ENCODE measurements at places on chromosomes 4 and X.

DNA sequence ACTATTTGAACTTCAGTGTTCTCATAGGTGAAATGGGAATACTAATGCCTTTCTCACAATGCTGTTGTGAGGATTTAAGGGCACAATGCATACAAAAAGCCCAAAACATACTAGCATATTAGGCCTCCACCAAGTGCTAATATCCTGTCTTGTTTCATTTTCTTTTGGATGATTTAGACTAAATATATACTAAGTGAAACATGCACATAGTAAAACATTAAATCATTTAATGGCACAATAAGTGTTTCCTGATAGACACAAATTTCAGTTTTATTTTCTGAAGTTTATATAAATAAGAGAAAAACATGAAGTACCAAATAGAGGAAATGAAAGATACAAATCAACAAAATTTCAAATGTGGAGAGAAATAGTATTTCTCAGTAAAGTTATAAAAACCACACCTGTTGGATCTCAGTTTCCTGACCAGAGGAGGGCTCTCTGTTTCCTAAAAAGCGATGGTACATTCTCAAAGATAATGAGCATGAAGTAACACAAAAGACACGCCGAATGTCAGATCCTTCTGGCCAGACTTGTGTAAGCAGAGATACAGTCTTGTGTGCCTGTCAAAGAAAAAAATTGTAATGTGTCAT, 25.1 kb downstream of the DDX60 start:
- DNase-seq = no peak

- DNase-seq = no peak
These were observed 3.2 kb downstream of the SCARB2 start for GRCh38 chr4:76210452-76210851.

DNA sequence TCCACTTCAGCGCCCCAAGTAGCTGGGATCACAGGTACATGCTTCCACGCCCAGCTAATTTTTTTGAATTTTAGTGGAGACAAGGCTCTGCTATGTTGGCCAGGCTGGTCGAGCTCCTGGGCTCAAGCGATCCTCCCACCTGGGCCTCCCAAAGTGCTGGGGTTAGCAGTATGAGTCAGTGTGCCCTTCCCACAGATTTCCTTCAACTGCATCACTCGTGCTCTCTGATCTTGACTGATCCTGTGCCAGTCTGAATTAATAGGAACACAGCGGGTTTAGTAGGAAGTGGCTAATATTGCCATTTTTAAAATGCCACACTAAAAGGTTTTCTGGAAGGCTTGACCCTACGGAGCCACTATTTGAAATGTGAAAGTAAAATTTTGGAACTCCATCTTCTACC, 4.3 kb upstream of the SHROOM2 start:
- DNase-seq = no peak

- peak; percentile 69 for DNase-seq
These were observed 47.9 kb upstream of the RGN start for GRCh38 chrX:47030339-47030738.

GRCh38 chrX:95662200-95662599, 1022.4 kb upstream of the DIAPH2 start:
- no peak for DNase-seq

- no peak for DNase-seq
These were observed 339.0 kb upstream of the BOD1L1 start for GRCh38 chr4:13966231-13967195.

DNA sequence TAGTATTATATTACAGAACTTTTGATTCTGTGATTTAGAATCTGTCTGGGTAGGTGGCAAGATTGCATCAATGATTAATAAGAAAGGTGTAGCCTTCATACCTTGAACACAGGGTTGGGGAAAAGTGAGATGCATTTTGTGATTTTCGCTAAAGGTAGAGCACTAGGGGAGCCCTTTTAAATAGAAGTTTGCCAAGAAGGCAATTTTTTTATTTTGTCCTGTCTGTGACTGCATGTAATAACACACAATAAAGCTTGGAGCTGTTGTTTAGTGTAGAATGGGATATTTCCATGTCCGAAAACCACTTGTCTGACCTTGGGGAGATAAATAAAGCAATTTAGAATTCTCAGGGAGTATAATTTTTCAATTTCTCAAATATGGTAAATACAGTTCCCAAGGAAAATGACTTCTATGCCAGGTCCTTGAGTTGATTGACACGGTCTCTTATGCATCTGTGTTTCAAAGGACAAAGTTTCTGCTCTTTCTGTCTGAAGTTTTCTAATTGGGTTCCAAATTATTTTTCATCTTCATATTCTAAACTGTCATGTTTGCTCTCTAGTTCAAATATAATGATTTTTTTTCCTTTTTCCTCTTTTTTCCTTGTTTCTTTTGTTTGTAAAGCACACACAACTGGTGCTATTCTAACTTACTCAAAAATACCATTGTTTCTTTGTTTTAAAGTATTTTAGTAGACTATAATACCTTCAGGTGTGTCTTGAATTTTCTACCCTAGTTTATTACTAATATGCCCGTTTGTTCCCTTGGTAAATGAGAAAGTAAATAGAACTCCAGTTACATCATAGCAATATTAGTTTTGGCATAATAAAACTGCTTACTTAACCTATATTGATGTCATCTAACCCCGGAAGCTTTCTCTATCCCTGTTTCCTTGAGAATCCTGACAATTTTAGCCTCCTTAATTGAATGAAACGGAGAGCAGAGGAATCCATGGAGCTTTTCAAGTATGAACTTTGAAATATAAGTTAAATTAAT, 87.8 kb upstream of the BMPR1B start:
- no peak for DNase-seq

GRCh38 chr4:13054420-13054970, 429.6 kb downstream of the RAB28 start:
- DNase-seq = no peak

GRCh38 chrX:40864972-40865371, 129.6 kb upstream of the MED14 start:
- no peak for DNase-seq

GRCh38 chr4:86948276-86948675, 13.5 kb downstream of the AFF1 start:
- no peak for DNase-seq

DNA sequence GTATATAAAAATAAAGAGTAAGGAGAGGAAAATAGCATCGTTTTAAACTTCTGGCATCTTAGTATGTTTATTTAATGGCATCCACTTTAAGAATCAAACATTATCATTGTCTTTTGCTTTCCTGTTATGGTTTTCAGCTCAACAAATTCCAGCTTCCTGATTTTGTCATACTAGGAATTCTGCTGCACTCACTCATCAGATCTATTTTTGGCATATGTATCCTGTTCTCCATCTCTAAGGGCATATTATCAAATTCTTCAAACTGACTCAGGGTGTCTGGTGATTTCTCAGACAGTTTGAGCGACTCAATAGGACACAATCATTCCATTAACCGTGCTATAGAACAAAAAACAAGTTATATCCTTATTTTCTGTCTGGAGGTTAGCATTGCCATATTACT, 248.5 kb upstream of the DIAPH2 start:
- no peak for DNase-seq

DNA sequence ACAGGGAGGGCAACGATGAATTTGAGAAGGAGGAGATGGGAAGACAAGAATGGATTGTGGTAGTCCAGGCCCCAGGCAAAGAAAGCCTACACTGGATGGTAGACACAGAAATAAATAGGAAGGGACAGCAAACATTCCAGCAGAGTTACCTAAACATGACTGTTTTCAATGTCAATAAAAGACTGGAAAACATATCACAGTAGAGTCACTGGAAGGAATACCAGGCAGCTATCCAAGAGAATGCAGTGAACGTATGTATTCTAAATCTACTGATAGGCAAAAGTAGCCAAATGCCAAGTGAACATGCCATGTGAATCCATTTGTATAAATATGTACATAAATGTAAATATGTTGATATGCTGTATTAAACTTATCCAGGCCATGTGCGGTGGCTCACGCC, 183.0 kb downstream of the PALLD start:
- no peak for DNase-seq

- no peak for DNase-seq
These were observed 344.7 kb downstream of the PCDH10 start for GRCh38 chr4:133493776-133494175.

GRCh38 chrX:56232221-56233082, at the start of gene KLF8:
Gene KLF8, plus strand, starts transcription at chrX:56232356. Its CDS starts 979 bp downstream, at chrX:56233335.
- no peak for DNase-seq

- DNase-seq = no peak
These were observed 375 bp downstream of the FGFR3 start for GRCh38 chr4:1793496-1793840.

DNA sequence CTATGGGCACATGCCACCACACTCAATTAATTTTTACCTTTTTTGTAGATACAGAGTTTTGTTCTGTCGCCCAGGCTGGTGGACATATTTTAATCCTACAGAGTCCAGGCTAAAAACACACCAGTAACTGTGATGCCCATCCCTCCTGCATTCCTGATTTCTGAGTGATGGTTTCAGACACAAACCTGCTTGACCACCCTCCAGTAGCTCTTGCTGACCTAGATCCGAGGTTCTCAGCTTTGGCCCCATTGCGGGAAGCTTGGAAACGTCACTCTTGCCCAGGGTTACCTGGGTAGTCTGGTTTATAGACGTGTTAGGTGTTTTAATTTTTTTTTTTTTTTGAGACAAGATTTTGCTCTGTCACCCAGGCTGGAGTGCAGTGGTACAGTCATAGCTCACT, 7.5 kb downstream of the CD99 start:
- DNase-seq = no peak
